Activated CD8-positive, alpha-beta memory T cell treated with anti-CD3 and anti-CD28 coated beads for 1 hour (primary cell): ENCODE measurements at places on chromosomes 7 and 10.
A peak's percentile ranks its signal among the peaks of the same experiment; 100 is the strongest.

DNA sequence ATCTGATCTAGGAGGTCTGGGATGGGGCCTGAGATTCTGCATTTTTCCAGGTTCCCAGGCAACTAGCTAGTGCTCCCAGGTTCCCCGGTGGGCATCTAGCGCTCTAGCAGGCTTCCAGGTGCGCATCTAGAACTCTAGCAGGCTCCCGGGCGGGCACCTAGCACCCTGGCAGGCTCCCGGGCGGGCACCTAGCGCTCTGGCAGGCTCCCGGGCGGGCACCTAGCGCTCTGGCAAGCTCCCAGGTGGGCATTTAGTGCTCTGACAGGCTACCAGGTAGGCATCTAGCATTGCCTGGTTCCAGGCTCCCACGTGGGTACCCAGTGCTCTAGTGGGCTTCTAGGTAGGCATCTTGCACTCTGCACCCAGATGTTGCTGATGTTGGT, 414.7 kb downstream of the PLXNA4 start:
- DNase-seq = no peak

DNA sequence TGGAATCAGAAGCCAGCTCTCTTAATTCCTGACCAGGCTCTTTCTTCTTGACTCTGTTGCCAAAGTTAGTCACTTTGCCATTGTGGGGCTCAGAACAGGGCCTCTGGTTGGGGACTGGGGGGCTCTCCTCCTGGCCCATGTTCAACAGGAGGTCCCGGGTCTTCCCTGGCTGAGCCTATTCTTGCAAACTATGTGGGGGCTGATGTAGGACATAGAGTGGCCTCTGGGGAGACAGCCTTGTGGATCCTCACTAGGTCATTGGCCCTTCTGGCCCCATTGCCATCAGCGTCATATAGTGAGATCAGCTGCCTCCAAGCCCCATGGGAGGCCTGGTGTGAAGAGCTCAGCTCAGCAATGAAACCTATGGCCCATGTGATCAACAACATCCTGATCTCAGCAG, 77.6 kb upstream of the LEP start:
- DNase-seq = no peak

GRCh38 chr7:157310676-157311185, 26.1 kb upstream of the DNAJB6 start:
- DNase-seq = no peak

- DNase-seq = no peak
Measured at GRCh38 chr7:2211926-2212325, 20.8 kb downstream of the MAD1L1 start.

DNA sequence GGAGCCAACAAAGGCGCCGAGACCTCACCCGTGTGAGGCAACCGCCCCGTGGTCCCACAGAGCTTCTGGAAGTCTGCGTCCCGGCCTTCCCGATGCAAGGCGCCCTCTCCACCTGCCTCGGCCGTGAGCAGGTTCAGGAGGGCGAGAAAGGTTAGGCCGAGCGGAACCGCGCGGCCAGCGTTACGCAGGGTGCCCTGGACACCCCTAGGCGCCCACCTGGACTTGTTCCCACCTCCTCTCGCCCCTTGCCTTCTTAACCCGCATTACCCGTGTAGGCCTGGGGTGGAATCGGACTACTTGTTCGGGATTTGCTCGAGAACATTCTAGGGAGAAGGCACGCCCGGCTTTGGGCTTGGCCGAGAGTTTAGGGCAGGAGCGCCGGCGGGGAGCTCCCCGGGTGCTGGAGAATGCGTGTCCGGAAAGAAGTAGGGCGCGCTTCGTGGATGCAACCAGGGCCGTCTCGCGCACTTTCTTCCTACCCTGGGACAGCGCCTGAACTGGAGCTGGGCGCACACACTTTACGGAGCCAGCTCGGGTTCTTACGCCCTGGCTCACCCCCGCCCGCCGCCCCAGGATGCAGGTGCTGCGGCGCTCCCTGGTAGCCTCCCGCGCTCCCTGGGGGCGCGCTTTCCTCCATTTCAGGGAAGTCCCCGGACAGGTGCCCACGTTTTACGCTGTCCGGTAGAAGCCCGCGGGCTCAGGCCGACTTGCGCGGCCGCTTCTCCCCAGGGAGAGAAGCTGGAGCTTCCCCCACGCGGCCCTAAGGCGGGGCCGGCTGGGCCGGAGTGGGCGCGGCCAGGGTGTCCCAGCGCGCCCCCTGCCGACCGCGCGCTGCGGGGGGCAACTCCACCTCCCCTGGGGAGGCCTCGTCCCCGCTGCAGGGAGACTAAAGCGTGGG, 74.5 kb downstream of the INSIG1 start:
- DNase-seq = no peak

DNA sequence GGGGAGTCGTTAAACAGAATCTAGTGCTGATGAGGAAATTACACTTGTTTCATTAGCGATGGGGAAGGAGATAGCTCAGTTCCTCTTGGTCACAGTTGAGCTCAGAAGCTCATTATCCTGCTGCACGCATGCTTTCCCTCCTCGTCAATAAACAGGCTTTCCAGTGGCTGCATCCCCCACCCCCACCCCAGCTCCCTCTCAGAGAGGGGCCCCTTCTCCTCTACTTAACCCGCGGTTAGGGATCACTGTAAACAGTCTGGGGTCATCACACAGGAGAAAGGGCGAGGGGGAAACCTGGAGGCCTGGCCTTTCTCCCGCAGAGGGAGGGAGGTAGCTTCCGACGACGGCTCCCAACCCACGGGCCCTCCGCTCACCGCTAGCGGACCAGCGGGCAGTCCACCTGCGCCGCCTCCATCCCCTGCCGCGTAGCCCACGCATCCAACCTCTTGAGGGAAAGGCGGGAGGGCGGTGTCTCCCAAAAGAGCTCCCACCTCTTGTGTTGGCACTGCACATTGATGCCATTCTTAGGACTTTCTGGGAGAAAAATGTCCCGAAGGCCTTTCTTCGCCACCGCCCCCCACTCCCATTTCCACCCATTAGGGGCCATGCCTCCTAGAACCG, 80.8 kb downstream of the PAX2 start:
- no peak for DNase-seq

GRCh38 chr10:125023862-125024496, 82.1 kb downstream of the ZRANB1 start:
- DNase-seq = no peak

- DNase-seq = no peak
Measured at GRCh38 chr10:72611783-72612182, 14.1 kb downstream of the MICU1 start.

DNA sequence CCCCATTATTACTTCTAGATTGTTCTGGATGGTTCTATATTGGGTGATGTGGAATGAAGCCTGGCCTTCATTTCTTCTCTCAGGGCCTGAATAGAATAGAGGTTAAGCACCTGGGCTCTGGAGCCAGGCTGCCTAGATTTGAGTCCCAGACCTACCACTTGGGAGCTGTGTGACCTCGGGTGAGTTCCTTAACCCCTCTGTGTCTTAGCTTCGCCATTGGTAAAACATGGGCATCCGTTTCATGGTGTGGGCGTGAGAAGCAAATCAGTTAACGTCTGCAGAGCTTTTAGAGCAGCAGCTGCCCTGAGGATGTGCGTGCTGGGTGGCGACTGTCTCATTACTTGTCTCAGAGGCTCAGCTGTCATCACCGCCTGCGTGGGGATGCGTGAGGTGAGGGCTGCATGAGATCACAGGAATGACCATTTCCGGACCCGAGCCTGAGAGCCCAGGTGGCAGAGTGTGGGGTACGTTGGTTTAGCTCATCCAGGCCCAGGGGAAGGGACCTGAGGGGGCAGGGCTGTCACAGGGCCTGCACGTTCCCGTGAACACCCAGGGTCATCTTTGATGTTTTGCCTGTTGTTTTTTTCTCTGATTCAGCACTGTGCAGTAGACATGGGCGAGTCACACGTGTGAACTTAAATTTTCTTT, 9.7 kb downstream of the AGAP3 start:
- no peak for DNase-seq

DNA sequence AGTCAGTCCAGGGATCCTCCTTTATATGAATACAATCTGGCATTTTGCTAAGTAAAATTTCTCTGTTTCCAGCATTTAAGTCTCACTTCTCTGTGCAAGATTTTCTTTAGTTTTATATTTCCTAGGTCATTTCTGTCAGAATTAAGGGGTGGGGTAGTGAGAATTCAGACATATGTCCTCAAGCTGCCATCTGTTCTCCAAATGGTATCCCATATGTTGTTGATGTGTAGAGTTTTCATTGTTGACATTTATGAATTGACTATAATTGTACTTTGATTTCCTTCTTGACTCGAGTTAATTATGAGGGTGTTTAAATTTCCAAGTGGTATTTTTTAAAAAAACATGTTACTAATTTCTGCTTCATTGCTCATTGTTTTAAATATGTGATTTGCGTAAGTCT, 148.8 kb downstream of the NPSR1 start:
- no peak for DNase-seq

GRCh38 chr7:138460649-138461607, 869 bp downstream of the TRIM24 start:
- DNase-seq = peak; percentile 49

DNA sequence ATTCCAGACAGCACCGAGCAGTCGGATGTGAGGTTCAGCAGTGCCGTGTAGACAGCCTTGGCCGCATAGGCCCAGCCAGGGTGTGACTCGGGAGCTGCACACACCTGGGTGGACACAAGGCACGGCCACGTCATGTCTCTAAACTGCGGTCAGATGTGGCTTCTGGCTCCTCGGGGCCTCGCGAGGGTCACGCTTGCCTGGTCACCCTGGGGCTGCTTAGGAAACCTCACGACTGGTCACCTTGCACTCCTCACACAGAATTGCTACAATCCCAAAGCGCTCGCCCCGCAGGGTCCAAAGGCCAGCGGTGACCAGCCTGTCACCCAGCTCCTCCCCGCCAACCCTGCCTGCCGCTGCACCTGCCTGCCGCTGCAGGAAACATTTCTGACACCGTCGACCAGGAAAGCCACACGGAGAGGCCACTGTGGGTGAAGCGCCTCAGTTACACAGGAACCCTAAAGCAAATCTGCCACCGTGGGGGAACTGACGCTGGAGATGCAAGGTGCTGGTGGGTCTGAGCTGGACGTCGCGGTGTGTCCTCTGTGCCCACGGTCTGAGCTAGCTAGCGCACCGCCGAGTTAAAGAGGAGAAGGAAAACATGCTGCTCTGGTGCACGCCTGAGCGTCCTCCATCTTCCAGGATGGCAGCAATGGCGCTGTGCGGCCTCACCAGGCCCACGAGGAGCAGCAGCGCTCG, 5.0 kb downstream of the GPER1 start:
- no peak for DNase-seq

- no peak for DNase-seq
Measured at GRCh38 chr7:65001291-65001814, 5.1 kb downstream of the ERV3-1 start.

- no peak for DNase-seq
Measured at GRCh38 chr7:78438433-78438832, 639.9 kb downstream of the PHTF2 start.

GRCh38 chr10:62131724-62132123, 136.9 kb downstream of the RTKN2 start:
- no peak for DNase-seq

GRCh38 chr7:3439333-3440030, 138.4 kb downstream of the SDK1 start:
- DNase-seq = no peak

GRCh38 chr10:27834476-27834875, 88.9 kb upstream of the MKX start:
- DNase-seq = no peak

DNA sequence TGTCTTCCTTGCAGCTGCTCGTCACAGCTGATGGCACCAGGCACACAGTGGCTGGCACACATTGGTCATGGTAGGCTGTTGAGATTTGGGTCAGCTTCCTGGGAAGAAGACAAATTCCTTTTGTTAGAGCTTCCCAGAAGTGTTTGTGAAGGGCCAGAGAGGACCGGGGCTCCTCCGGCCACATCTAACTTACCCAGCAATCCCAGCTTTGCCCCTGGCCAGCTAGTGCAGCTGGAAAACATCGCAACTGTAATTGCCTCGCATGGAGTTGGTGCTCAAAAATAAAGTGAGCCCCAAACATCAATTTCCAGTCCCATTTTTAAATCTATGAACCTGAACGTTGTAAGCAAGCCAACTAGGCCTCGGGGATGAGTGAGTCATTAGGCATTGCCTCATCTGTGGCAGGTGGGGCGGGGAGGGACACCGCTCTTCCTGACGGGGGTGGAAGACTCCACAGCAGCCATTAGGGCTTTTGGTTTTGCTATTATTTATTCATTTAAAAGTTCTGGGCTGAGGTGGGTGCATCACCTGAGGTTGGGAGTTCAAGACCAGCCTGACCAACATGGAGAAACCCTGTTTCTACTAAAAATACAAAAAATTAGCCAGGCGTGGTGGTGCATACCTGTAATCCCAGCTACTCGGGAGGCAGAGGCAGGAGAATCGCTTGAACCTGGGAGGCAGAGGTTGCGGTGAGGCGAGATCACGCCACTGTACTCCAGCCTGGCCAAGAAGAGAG, 12.4 kb downstream of the CPA5 start:
- no peak for DNase-seq

GRCh38 chr7:36512616-36513015, 123.0 kb downstream of the ANLN start:
- no peak for DNase-seq

- DNase-seq = no peak
Measured at GRCh38 chr7:140867467-140868462, 57.0 kb downstream of the BRAF start.

GRCh38 chr7:26743205-26743604, 121.2 kb downstream of the SKAP2 start:
- no peak for DNase-seq

DNA sequence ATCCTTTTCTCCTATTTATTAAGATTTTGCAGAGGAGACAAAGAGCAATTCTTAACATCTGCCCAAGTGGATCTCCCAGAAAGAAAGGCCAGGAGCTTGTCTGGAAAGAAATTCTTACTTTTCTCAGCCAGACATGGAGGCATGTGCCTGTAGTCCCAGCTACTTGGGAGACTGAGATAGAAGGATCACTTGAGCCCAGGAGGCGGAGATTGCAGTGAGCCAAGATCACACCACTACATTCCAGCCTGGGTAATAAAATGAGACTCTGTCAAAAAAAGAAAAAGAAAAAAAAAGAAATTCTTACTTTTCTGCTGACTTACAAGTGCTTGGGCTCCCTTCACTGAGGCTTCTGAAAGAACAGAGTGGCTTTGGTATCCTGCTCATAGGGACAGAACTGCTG, 2.4 kb upstream of the CYP3A43 start:
- no peak for DNase-seq

DNA sequence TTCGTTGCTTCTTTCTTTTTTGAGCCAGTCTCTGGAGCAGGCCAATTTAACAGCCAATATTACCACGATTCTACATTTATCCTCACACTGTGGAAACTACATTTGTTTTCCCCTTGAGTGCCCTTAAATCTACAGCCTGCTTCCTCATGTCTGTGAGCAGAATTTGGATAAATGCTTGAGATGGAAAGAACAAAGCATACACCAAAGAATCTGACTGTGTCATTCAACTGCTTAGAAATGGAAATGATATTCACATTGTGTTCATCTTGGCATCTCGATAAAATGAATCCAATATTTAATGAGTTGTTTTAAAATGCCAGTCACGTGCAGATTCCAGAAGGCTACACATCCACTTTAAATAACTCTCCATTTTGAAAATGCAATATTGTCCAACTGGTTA, 41.0 kb upstream of the GSDME start:
- no peak for DNase-seq

GRCh38 chr7:20484356-20484755, 131.1 kb upstream of the ABCB5 start:
- no peak for DNase-seq
